T-helper 1 cell (primary cell): ENCODE measurements at places on chromosomes 1 and 21.

DNA sequence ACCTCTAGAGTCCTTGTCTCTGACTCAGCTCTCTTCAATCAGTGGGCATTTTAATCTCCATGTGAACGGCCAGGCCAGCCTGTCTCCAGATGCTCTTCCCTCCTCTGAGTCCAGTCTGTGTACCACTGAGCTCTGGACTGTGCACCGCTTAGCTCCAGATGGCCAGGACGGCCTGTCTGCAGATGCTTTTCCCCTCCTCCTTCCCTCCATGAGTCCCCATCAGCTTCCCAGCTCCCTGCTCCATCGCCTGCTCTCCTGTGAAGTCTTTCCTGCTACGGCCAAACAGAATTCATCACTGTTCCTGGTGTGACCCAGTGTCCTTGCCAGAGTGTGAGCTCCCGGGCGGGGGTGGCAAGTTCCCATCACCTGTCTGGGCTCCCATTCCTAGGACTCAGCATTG, 42.0 kb downstream of the STUM start:
- no peak for DNase-seq

GRCh38 chr1:224852901-224853568, 76.4 kb upstream of the DNAH14 start:
- no peak for DNase-seq

- no peak for DNase-seq
Measured at GRCh38 chr1:156908541-156908940, 11.9 kb upstream of the LRRC71 start.

GRCh38 chr1:58264462-58264861, 282.1 kb downstream of the OMA1 start:
- no peak for DNase-seq

GRCh38 chr1:88455621-88456256, 228.3 kb upstream of the PKN2 start:
- no peak for DNase-seq

DNA sequence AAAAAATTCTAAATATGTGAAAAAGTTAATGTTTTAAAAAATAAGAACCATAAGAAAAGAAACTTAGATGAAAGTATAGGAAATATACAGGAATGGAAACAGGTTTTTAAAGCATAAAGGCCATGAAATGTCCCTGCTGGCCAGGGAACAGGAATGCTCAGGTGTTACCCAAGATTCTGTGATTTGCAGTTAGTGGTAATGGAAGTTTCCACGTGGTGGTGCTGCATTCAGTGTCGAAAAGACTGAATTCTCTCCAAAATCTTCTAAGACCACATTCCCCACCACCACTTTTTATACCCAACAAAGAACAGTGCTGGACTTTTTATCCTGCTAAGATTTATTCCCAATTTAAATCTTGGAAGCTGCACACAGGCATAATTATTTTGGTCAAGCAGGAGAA, 126.2 kb downstream of the PRRX1 start:
- no peak for DNase-seq

DNA sequence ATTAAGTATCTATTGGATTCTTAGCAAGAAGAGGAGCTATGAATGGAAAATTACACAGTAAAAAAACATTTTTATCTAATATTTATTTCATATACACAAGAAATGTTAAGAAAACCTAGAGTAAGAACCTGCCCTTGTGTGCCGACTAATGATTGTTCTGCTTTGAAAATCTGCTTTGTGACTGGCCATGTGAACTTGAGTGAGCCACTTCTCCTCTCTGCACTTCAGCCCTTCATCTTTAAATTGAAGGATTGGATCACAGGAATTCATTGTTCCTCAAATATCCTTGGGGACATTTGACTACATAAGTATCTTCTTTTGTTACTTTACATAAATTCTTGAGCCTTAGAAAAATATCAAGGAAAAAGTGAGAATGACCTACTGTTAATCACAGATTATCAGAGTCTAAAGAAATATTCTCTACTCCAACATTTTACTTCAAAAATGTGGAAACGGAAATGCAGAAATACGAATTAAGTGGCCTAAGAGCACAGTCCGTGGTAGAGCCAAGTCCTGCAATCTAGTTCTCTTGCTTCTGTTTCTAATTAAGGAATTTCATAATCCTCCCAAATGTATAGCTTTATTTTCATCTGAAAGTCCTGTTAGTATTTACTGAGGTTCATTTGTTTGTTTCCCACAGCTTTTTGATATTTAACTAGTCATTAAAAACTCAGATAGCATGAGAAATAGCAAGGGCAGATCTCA, 46.3 kb upstream of the SAMSN1 start:
- no peak for DNase-seq

GRCh38 chr1:171912509-171913175, 71.3 kb downstream of the DNM3 start:
- DNase-seq, result no peak

DNA sequence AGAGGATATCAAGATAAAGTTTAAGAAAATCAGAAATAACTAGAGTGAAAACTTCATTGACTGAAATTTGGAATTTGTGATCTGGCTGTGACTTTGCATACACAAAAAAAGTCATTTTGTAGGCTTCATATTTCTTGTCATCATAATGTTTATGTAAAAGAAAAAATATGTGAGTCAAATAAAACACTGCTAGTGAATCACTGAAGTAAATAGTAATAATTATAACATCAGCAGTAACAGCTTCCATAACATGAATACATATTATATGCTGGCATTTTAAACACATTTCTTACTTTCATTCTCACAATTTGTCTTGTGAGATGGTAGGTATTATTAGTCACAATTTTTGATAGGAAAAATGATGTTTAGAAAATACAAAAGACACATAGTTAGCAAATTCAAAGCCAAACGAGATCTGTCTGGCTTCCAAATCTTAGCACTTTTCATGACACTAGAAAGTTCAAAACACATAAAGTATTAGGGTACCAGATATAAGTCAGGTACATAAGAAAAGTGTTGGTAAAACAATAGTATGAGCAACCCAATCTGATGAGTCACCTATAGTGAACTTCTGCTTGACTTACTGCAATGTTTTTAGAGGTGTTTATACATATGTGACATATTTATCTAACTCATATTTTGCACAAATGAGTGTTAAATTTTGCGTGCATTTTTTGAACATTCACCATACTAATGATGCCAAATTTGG, 241.0 kb upstream of the SNX7 start:
- DNase-seq, result no peak

DNA sequence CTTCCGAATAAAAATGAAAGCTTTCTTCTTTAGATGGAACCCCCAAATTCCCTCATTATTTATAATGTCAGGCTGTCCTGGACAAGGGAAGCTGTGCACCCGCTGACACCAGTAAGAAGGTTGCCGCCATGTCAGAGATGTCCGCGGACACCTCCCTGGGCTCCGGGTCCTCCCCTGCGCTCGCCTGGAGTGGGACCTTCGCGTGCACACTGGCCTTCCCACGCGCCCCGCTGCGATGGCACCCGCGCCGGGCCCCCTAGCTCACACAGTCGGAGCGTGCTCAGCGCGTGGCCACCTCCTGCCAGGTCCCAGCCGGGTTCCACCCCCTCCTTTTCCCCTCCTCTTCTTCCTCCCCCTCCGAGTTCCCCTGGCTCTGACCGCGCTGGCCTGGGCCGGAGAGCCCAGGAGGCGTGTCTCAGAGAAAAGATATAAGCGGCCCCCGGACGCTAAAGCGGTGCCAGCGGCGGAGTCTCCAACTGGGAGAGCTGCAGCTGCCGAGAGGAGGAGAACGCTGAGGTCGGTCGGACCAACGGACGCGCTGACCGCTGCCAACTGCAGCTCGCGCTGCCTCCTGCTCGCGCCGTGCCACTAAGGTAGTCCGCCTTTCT, at the start of gene G0S2:
Gene G0S2, plus strand, starts transcription at position 456 of the 608 bp plus-strand sequence. CDS start 273 bp downstream, outside the sequence.
- DNase-seq, result no peak

- DNase-seq, result no peak
Measured at GRCh38 chr1:204491655-204492054, 3.0 kb downstream of the PIK3C2B start.

- no peak for DNase-seq
Measured at GRCh38 chr1:233884461-233885151, 19.9 kb upstream of the SLC35F3 start.

DNA sequence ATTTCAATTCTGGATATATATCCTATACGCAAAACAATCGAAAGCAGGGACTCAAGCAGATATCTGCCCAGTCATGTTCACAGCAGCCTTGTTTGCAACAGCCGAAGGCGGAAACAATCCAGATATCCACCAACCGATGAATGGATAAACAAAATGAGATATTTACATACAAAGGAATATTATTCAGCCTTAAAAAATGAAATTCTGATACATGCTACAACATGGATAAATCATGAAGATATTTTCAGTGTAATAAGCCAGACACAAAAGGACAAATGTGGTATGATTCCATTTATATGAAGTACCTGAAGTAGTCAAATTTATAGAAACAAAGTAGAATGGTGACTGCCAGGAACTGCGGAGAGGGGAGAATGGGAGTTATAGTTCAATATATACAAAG, 15.6 kb downstream of the GATAD2B start:
- DNase-seq, result no peak

- no peak for DNase-seq
Measured at GRCh38 chr1:207058252-207058651, 5.2 kb downstream of the PFKFB2 start.

DNA sequence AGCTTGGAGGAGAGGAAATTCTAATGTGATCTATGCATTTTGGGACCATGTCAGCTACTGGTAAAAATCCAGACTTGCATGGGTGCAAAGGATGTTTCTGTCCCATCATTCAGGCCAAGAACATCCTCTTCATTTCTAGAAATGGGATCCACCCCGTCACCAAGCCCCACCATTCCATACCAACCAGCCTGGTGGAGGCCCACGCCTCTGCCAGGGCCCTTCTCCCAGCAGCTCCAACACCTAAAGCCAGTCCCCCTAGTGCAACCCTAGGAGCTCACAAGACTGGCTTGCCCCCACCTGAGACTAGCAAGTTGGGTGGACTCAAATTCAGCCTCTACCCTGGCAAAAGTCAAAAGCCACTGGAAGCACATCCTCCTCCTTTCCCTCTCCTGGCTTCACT, 1.9 kb downstream of the ARHGEF11 start:
- DNase-seq, result no peak
